NCI-H748 treated with DMSO at 0.1 percent for 48 hours (cell line): ENCODE measurements at places on chromosomes 6 and 20.

- no peak for DNase-seq
These were observed 53.2 kb upstream of the THEMIS start for GRCh38 chr6:127954082-127954481.

- DNase-seq, result peak; percentile 27
These were observed 492 bp upstream of the RNF39 start for GRCh38 chr6:30075790-30076732.

GRCh38 chr6:125102891-125103290 is 50.7 kb upstream of the TPD52L1 start:
- DNase-seq, result no peak

DNA sequence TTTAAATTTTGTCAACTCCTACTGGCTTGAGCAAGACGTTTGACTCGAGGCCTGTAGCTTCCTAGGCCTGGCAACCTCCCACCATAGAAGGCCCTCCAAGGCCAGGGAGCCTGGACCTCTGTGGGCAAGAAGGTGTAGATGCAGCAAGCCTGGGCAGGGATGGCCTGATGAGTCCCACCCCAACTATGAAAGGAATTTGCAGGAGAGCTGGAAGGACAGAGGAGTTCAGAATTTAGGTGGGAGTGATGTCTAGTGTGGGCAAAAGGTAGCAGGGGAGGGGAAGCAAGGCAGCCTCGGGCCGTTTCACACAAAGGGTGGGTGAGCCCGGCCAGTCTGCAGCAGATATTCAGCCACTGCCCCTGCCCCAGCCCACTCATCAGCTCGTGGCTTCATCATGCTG is 245.2 kb downstream of the CDH26 start:
- DNase-seq, result no peak

- DNase-seq, result no peak
These were observed 26.4 kb downstream of the ARMC2 start for GRCh38 chr6:108874470-108875160.
